ENCODE measurements at places on chromosomes 4 and X.

- DNase-seq: no peak
Observed at GRCh38 chr4:10159671-10160070, 43.1 kb upstream of the WDR1 start.

DNA sequence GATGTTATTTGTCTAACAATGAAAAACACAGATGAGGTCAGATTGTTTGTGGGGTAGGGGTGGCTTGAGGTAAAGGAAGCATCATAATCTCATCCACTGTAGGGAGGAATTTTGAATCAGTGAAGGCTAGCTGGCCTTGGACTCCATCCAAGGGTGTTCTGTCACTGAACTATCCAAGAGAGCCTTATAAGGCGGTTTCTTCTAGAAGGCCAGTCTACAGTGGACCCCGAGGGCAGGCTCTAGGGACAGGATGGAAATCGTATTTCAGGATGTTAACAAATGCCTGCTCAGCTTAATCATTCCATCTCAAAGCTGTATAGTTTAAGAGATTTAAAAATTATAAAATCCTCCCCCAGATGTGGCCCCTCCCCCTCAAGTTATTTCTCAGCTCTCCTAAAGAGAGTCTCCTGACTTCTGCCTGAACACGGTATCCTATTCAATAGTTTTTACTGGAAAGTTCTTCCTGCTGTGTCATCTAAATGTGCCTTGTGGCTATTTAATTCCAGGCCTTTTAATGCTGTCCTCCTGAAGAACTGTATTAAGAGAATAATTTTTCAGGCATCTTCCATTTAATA lies 8.0 kb downstream of the IGFBP7 start:
- DNase-seq: no peak

GRCh38 chrX:54415534-54416350 lies 24.5 kb upstream of the TSR2 start:
- DNase-seq: no peak

- no peak for DNase-seq
Observed at GRCh38 chr4:2303121-2303685, 41.3 kb upstream of the MXD4 start.

GRCh38 chrX:17689971-17690409 lies 47.3 kb upstream of the SCML1 start:
- no peak for DNase-seq

GRCh38 chr4:30619679-30620078 lies 100.5 kb upstream of the PCDH7 start:
- DNase-seq: no peak

DNA sequence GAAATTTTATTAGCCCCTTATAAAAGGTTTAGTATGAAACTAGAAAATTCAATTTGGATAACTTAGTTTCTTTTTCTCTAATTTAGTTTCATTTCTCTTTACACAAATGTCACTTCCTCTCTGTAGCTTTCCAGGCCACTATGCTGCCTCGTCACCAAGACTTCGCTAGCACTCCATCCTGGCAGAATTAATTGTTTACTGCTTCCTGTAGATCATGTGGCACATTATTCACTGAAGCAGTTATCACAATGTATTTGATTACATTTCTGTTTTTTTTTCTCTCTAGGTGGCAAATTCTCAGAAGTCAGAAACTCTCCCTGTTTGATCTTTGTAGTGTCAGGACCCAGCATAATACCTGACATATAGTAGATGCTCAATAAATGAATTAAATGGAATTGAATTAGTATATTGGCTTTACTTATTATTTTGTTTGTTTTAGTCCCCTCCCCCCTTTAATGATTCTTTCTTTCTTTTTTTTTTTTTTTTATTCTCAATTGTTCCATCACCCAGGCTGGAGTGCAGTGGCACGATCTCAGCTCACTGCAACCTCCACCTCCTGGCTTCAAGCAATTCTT lies 9.3 kb upstream of the SAT1 start:
- DNase-seq: no peak

GRCh38 chrX:9318213-9318612 lies 146.6 kb upstream of the TBL1X start:
- no peak for DNase-seq

- no peak for DNase-seq
Observed at GRCh38 chr4:108834166-108834834, 71.4 kb upstream of the ETNPPL start.

DNA sequence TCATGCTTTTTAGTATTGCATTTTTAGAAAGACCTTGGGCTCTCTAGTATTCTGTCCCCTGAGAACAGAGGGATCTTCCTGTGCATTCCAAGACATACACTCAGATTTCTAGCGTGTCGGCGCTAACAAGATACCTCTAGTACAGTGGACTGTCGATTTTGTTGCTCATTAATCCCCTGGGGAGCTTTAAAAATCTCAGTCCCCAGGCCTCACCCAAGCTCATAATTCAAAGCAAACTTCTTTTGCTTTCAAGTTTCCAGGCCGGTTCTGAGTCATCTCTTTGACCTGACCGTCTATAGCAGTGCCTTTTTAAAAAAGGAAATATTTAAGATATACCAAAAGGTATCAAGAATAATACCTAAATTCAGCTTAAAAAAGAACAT lies 137.0 kb downstream of the AMMECR1 start:
- no peak for DNase-seq

All from GM18507 (cell line).